ENCODE measurements at places on chromosomes 11 and 22.

DNA sequence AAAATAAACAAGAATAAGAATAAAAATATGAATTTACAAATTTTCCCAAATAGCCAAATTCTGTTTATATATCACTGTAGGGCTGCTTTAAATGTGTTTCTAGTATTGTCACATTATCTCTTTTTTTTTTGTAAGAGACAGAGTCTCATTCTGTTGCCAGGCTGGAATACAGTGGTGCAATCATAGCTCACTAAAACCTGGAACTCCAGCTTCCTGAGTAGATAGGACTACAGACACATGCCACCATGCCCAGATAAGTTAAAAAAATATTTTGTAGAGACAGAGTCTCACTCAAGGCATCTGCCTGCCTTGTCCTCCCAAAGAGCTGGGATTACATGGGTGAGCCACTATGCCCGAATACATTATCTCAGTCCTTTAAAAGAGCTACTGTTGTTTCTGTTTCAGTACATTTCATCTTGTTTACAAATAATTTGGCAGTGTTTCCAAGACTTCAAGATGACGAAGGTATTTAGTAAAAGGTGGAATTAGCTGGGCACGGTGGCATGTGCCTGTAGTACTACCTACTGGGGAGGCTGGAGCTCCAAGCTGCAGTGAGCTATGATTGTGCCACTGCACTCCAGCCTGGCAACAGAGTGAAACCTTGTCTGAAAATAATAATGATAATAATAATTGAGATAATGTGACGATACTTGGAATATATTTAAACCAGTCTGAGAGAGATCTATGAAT, 6.0 kb downstream of the FOLH1 start:
- no peak for DNase-seq

GRCh38 chr11:2691355-2691761, 8.4 kb downstream of the KCNQ1OT1 start:
- DNase-seq: no peak

- DNase-seq: no peak
Observed at GRCh38 chr22:25760848-25761595, 19.0 kb downstream of the MYO18B start.

GRCh38 chr11:33258631-33259205, 1.5 kb downstream of the HIPK3 start:
- DNase-seq: no peak

- no peak for DNase-seq
Observed at GRCh38 chr22:20028855-20029549, 8.1 kb downstream of the TANGO2 start.

DNA sequence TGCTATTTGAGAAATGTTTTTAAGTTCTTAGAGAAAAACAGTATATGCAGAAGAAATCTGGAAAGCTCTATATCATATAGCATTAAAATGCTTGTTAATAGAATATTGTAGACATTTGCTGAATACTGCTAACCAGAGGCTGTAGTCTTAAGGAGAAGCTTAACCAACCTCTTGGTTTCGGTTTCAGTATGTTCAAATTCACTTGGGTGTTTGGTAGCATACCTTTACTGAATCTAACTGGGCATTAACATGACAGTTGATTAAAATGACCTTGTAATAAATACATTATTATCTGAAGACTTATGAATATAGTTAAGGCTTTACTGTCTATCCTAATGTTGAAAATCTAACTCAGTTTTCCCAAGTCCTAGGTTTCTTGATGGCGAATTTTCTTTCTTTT, 5.4 kb downstream of the PCF11 start:
- DNase-seq: no peak

DNA sequence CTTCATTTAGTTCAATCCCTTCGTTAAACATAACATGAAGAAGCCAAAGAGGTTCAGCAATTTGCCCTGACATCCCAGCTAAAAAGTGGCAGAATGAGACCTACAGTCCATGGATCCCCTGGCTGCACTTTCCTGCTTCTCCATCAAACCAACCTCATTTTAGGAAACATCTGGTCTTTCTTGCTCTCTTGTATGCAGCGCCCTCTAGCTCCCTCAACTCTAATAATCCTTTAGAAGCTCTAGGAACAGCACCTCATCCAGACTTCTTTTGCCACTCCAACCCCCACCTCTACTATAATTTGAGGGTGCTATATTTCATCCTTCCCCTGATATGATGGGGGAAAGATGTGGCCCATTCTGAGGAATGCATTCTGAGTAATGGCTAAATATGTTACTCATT, 7.4 kb downstream of the CNTF start:
- DNase-seq: no peak
